ENCODE measurements at places on chromosomes 7 and 10. TPM values are rescaled to one million over a fixed set of nuclear protein-coding genes. Genes with fewer than 3 reads are reported as not detected.
A peak's percentile ranks its signal among the peaks of the same experiment; 100 is the strongest.

- DNase-seq = peak; percentile 49
These were observed 186.1 kb downstream of the BMPER start for GRCh38 chr7:34091321-34091917.

- DNase-seq = no peak
These were observed 140.2 kb downstream of the FANK1 start for GRCh38 chr10:126036515-126036914.

DNA sequence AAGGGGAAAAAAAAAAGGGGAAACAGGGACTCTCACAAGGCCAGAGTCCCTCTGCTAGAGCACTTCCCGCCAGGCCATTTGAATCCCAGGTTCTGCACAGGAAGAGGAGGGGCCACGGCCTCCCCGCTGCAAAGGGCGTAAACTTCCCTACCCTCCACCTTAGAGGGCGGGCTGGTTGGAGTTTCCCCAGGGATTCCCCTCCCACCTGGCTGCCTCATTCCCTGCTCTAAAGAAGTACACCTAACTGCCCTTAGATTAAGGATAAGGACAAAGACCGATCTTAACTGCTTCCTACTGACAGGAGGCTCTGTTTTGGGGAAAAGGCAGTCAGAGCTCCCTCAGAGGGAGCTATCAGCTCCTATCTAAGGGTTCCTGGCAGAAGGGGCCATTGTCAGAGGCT lies 102.0 kb upstream of the ARMC3 start:
- peak; percentile 36 for DNase-seq

- DNase-seq = no peak
These were observed 586.6 kb downstream of the SUGCT start for GRCh38 chr7:40721342-40721949.

DNA sequence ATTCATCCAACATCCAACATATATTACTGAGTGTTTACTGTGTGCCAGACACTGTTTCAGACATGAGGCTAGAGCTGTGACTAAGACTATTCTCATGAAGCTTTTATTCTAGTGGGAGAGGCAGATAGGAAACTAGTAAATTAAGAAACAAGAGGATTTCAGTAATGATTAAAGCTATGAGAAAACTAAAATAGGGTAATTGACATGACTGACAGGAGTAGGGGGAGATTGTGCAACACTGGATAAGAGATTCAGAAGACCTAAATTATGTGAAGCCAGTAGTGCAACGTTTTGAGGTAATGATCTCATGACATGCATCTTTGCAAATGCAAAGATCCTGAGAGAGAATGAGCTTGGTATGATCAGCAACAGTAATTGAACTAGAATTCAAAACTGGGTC lies 48.6 kb upstream of the MKLN1 start:
- no peak for DNase-seq

NPC1L1 gene
- not detected for total RNA-seq

FAM53B gene
- 8.7 TPM for total RNA-seq

HACD1 gene
- total RNA-seq = 109 TPM

Data from A172 (cell line).